Stimulated activated CD8-positive, alpha-beta memory T cell treated with anti-CD3 and anti-CD28 coated beads, Interleukin-7, amount 100 ng/mL, for 1 hour (primary cell): ENCODE measurements at places on chromosomes 12 and 14.

DNA sequence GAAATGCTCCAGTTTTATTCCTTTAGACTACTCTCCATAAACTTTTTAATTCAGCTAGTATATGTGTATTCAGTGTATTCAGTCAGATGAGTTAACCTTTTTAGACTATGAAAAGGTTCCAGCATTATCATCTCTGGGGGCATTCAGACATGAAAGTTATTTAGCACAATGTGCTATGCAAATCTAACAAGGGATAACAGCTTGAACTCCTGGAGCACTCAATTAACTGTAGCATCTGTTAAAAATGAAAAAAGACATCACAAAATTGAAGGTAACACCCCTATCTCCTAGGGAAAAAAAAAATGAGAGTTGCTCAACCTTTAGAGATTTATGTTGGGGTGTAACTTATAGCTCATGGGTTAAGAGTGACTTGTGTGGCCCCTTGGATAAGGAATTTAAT lies 211.5 kb downstream of the PHLDA1 start:
- no peak for DNase-seq

- no peak for DNase-seq
Measured at GRCh38 chr12:125071456-125071855, 6.2 kb downstream of the AACS start.

GRCh38 chr12:25670076-25671055 lies 117.3 kb upstream of the LMNTD1 start:
- DNase-seq, result no peak

DNA sequence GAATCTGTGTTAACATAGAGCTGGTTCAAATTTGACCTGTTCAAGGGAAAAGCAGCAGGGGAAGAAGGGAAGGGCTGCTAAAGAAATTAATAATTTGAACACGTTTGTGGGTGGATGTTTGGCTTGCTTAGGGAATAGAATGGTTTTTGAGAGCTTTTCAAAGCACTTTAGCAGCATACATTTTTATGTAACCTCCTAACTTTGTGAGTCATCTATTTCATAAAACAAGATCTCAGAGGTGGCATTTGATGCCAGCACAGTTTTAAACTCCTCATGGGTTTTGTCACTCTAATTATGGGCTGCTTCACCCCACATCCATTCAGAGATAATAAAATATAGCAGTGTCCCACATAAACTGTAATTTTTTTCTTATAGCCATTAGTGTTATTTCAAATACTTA lies 143.8 kb downstream of the ACSS3 start:
- no peak for DNase-seq

DNA sequence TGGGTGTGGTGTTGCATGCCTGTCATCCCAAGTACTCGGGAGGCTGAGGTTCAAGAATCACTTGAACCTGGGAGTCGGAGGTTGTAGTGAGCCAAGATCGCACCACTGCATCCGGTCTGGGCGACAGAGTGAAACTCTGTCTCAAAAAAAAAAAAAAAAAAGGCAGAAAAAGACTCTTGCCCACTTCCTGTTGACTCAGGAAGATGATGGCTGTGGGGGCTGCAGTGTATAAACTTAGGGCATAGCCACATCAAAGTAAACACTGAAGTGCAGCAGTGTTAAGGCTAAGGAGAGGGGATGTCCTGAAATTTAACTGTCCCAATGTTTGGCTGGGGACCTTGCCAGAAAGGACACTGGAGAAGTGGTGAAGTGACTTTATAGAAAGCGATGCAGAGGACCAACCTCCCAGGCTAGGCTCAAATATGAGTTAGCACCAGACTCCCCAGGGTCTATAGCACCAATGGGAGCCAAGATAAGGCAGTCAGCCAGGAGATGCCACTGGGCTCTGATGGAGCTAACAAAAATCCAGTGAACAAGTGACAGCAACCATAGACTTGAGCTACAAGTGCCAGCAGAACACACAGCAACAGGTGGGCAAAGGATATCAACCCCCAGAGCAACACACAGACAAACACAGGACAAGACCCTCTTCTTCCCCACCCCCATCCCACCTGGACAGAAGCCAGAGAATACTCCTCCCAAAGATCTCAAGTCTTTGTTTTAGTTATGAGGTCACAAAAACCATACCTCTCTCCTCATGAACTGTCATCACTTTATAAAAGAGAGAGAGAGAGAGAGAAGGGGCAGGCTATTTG lies 28.0 kb downstream of the NELL2 start:
- peak; percentile 31 for DNase-seq

- no peak for DNase-seq
Measured at GRCh38 chr14:34409721-34410120, 52.3 kb downstream of the SPTSSA start.

DNA sequence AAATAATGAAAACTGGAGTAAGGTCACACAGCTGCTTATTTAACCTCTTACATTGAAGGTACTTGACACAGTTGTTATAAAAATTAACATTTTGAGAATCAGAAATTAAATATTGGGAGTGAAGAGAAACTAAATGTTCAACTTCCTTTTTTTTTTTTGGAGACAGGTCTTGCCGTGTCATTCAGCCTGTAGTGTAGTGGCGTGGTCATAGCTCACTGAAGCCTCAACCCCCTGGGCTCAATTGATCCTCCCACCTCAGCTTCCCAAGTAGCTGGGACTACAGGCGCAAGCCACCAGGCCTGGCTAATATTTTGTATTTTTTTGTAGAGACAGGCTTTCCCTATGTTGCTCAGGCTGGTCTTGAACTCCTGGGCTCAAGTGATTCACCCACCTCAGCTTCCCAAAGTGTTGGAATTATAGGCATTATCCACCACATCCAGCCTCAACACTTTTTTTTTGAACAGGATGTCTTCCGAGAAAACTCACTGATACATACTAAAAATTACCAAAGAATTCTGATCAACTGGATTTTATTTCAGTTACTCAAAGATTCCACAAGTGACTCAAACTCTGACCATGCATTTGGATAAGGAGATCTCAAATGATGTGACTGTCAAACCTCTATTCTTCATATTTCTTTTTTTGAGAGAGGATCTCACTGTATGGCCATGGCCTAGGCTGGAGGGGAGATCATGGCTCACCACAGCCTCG lies 35.4 kb downstream of the SGPP1 start:
- no peak for DNase-seq

- DNase-seq, result no peak
Measured at GRCh38 chr12:22234561-22234960, 99.9 kb downstream of the ST8SIA1 start.

GRCh38 chr14:45716572-45716971 lies 463.6 kb upstream of the MIS18BP1 start:
- DNase-seq, result no peak

DNA sequence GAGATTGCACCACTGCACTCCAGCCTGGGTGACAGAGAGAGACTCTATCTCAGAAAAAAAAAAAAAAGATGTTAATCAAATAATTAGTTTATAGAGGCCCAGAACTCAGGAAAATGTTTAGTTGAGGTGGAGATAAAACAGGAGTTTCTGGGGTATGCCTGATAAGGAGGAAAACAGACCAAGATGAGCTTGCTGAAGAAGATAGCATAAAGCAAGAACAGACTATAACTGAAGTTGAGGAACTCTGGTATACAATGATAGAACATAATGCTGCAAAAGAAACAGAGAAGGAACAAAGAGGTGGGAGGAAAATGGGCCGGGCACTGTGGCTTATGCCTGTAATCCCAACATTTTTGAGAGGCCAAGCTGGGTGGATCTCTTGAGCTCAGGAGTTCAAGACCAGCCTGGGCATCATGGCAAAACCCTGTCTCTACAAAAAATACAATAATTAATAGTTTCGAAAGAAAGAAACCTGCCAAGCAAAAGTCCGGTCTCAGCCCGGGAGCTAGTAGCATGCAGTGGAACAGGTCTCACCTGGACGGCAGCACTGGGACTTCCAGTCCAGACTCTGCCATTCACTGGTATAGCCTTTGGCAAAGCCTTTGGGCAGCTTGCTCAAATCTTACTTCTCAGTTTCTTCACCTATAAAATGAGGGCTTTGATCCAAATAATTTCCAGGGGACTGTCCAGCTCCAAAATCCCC lies 25.4 kb downstream of the SLC35E3 start:
- DNase-seq, result no peak

GRCh38 chr12:113829212-113829611 lies 136.9 kb downstream of the RBM19 start:
- DNase-seq, result no peak

GRCh38 chr12:64088431-64089349 lies 133.4 kb downstream of the KICS2 start:
- DNase-seq, result no peak
